NCI-H2107 (cell line): ENCODE measurements at places on chromosomes 1 and 21.

GRCh38 chr21:45555557-45556301 lies 13.5 kb upstream of the SLC19A1 start:
- no peak for DNase-seq

DNA sequence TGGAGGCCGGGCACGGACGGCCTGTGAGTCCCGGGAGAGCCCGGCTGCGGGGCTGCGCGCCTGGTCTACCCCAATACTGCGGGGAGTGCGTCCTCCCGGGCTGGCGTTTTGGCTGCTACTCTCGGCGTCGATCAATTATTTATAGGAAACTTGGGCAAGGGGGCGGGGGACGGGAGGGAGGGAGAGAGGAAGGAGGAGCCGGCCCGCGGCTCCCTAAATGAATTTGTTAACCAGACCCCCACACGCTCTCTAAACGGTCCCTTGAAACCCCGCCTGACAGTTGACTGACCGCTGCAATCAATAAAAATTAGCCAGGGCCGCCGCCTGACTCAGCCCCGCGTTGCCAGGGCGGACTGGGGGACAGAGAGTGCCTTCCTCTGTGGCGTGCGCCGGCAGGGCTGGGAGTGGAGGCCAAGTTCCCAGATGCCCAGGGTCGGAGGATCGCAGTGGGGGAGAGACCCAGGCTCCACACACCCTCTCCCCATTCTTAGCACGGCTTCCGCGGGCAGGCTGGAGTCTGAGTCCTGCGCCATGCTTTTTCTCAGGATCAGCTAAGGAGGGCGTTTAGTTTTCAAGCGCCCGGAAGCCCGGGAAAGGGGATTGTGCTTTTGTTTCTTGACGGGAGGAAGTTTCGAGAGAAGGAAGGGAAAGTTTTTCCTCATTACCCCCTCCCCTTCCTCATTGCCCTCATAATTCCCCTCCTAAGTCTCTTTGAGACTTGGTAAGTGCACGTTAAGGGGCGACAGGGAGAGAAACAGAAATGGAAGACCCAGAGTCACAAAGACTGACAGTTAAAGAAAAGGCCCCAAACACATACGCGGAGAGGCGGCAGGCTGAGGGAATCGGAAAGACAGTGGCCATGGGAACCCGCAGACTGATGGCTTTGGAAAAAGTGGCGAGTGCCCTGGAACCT lies 6.2 kb downstream of the PAX7 start:
- DNase-seq: no peak

- no peak for DNase-seq
Measured at GRCh38 chr1:153688276-153688675, 9.8 kb downstream of the NPR1 start.

DNA sequence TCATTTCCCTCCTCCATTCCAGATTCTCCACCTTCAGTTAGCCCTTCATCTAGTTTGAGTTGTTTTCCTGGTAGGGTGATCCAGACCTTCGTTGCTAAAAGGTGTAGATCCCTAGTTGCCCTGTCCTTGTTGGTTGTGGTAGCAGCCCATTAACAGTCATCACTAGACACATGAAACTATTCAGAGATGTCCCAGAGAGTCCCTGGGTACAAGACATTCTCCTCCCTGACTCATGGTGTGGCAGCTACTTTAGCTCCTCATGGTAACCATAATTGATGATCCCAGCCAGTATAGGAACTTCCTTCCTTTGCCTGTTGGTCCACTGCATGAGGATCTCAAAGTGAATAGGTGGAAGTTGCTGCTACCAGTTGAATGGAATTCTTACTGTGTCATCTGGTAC lies 6.0 kb upstream of the SH2D2A start:
- DNase-seq: no peak

DNA sequence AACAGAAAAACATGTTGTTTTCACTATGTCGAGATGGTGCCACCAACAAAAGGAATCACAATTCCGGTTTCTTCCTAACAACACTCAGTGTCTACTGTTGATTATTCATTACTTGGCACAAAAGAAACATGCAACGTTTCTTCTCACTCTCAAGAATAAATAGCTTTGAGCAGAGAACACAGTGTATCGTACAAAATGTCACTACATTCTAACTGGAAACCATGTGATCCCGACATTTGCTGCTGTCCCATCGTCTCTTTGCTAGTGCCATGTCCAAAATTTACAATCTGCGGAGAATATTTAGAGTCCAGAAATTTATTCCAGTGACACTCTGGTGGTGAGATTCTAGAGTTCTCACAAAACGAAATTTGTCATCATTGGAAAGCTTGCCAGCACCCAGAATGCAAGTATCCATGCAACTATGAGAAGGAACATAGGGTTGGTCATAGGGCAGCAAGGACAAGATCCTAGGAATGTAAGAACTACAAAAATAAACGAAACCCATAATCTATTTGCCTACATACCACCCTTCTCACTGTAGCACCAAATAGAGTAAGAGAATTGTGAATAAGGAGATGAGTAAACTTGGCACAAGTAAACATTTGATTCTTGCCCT lies 505.1 kb downstream of the LTN1 start:
- no peak for DNase-seq
